ENCODE measurements at places on chromosomes 7 and 10. TPM values are rescaled to one million over a fixed set of nuclear protein-coding genes. Genes with fewer than 3 reads are reported as not detected.
A peak's percentile ranks its signal among the peaks of the same experiment; 100 is the strongest.

- H3K27ac ChIP-seq: no peak overlapping the region
- peaks cover 91% of the 10 kb centered on the region for H3K36me3 ChIP-seq
- no peak overlapping the region for H3K4me3 ChIP-seq
- H3K4me1 ChIP-seq: peaks cover 10% of the 10 kb centered on the region
Observed at GRCh38 chr10:11331046-11331577, 280.3 kb downstream of the USP6NL start.

- H3K36me3 ChIP-seq: no peaks in the 10 kb centered on the region
- H3K27me3 ChIP-seq: no peaks in the 10 kb centered on the region
- no peak overlapping the region for H3K27ac ChIP-seq
- no peak overlapping the region for H3K4me3 ChIP-seq
- no peak for DNase-seq
- H3K4me1 ChIP-seq: peaks cover 11% of the 10 kb centered on the region
Observed at GRCh38 chr10:64039198-64039597, 518.0 kb downstream of the REEP3 start.

Gene OR6B1
- total RNA-seq: not detected

DNA sequence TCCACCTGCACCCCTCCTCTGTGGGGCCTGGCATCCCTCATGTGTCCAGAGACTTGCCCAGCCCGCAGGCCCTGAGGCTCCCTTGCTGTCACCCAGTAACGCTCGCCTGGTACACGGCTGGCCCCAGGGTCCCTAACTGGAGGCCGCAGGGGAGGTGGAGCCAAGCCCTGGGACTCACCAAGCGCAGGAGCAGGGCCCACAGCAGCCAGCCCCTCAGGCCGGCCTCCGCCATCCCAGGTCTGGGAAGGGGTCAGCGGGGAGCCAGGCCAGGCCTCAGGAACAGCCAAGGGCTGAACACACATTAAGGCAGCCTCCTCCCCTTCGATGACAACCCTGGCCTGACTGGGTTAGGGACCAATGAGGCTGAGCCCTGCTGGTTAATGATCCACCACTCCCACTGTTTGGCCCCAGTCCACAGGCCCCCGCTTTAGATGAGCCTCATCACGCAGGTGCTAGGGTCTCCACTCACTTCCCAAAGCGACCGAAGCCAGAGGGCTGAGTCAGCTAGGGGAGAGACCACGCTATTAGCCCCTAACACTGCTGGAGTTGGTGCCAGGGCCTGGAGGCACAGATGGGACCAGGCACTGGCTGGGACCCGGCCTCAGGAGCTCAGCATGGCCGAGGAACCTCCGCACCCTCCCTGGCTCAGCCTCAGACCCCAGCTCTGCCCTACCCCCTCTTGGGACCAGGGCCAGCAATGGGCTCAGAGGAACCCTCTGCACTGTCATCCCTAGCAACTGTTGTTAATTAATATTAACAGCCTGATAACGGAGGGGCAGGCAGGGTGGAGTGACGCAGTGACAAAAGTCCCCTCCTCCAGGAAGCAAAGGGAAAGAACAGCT is at the start of gene NPC1L1:
Gene NPC1L1, minus strand, starts transcription at position 303 of the 842 bp plus-strand sequence. Its CDS starts 71 bp downstream, at position 232.
- no peak within 1 kb of the TSS for H3K4me3 ChIP-seq
- no peaks in the 10 kb centered on the region for H3K27me3 ChIP-seq
- H3K36me3 ChIP-seq: no peaks in the 10 kb centered on the region
- no peak for DNase-seq
- H3K4me1 ChIP-seq: no peaks in the 10 kb centered on the region

DNA sequence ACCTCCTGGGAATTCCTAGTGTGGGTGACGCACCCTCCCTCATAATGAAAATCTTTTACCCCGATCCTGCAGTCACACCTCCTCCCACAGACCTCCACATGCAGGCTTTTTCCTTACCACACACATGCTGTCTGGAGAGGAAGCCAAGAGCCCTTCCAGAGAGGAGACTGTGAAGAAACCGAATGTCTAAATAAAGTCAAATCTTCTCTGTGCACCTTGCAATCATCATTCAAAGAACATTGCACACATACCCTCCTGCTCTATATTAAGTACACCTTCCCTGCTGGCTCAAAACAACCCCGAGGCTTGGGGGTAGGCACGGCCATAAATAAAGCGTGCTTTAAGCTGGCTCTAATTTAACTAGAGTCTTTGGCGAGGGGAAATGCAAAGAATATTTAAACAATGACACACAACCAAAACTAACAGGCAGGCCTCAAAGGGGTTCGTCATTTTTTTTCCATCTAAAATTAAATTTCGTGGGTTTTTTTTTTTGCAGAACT is 34.9 kb downstream of the CALML3 start:
- DNase-seq: no peak
- peaks cover 23% of the 10 kb centered on the region for H3K4me1 ChIP-seq
- H3K36me3 ChIP-seq: no peaks in the 10 kb centered on the region
- no peak overlapping the region for H3K4me3 ChIP-seq
- H3K27me3 ChIP-seq: no peaks in the 10 kb centered on the region
- H3K27ac ChIP-seq: no peak overlapping the region

Gene SND1
- total RNA-seq: 113 TPM

DNA sequence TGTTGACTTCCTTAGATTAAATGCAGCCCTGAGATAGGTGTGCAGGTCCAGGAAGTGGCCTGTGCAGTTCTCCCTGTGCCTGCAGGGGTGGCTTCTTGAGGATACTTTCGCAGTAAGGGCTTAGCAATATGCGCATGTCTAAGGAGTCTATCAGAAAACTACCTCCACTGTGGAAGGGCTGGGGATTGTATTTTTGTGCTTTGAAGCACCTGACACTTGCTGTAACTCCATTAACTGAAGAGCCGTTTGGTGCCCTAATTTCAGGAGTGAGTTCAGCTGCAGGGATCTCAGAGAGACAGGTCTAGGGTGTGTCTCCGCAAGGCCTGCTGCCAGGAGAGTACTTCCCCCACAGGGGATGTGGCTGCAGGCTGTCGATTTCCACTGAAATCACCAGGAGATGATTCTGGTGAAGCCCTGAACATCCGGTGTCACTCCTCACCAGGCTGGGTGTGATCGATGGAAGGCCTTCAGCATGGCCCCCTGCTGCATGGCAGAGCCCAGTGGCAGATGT is 35.5 kb downstream of the IKZF1 start:
- peaks cover 51% of the 10 kb centered on the region for H3K36me3 ChIP-seq
- peak; percentile 87 for DNase-seq
- peak overlapping the region; percentile 3 for H3K4me3 ChIP-seq
- H3K4me1 ChIP-seq: peaks cover 85% of the 10 kb centered on the region
- H3K27ac ChIP-seq: peak overlapping the region; percentile 58
- no peaks in the 10 kb centered on the region for H3K27me3 ChIP-seq

Gene LLCFC1
- total RNA-seq: not detected

DNA sequence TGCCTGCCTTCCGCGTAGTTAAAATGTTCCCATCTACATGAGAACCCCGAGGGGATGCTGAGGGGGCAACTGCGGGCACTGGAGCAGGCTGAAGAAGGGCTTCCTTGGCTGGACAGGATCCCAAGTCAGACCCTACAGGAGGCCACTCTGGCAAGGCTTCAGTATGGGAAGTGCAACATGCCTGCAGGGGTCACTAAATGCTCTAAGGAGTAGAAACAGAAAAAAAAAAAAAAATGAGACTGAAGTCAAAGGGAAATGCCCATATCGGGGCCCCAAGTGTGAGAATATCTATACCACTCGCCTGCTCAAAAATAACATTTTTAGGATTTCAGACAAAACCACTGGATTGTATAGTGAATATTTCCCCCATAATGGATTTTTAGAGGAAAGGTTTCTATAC is 33.5 kb downstream of the FAM204A start:
- H3K27ac ChIP-seq: no peak overlapping the region
- H3K36me3 ChIP-seq: peaks cover 33% of the 10 kb centered on the region
- DNase-seq: no peak
- H3K4me3 ChIP-seq: no peak overlapping the region

Gene HPS1
- total RNA-seq: 49.8 TPM

- H3K4me3 ChIP-seq: no peak overlapping the region
- H3K36me3 ChIP-seq: no peaks in the 10 kb centered on the region
Observed at GRCh38 chr10:49118430-49119074, 3.2 kb upstream of the VSTM4 start.

- peaks cover 24% of the 10 kb centered on the region for H3K36me3 ChIP-seq
- H3K4me1 ChIP-seq: no peaks in the 10 kb centered on the region
- H3K27me3 ChIP-seq: no peaks in the 10 kb centered on the region
- H3K27ac ChIP-seq: no peak overlapping the region
Observed at GRCh38 chr7:44380189-44380830, 54.9 kb upstream of the CAMK2B start.

Gene WNT16
- not detected for total RNA-seq

GRCh38 chr7:126953461-126953860 is 299.3 kb downstream of the GRM8 start:
- H3K4me3 ChIP-seq: no peak overlapping the region
- H3K27ac ChIP-seq: no peak overlapping the region
- DNase-seq: no peak
- no peaks in the 10 kb centered on the region for H3K4me1 ChIP-seq
- H3K27me3 ChIP-seq: no peaks in the 10 kb centered on the region

DNA sequence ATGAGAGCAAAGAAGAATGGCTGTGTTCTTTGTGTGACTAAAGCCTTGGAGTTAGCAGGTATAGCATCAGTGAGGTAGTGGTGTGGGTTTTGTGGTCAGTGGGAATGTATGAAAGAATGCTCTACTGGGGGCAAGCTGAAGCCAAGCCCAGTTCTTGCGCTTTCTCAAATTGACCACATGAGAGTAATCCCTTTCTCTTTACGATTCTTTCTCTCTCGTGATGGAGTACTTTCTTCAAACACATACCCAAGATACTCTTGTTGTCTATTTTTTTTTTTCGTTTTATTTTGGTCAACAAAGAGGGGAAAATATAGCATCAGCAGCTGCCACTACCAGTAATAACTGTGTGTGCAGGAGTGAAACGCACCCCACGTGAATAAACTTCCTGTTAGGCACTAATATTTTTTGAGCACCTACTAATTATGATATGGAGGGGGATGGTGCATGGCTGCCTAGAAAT is 8.4 kb upstream of the PANK1 start:
- H3K4me3 ChIP-seq: no peak overlapping the region
- no peaks in the 10 kb centered on the region for H3K36me3 ChIP-seq
- DNase-seq: no peak
- no peaks in the 10 kb centered on the region for H3K4me1 ChIP-seq
- H3K27ac ChIP-seq: no peak overlapping the region

GRCh38 chr7:75957021-75957736 is 37.2 kb downstream of the TMEM120A start:
- no peaks in the 10 kb centered on the region for H3K27me3 ChIP-seq
- no peak for DNase-seq
- peaks cover 35% of the 10 kb centered on the region for H3K36me3 ChIP-seq

Gene PPP1R3C
- total RNA-seq: not detected

- no peaks in the 10 kb centered on the region for H3K36me3 ChIP-seq
- H3K27me3 ChIP-seq: no peaks in the 10 kb centered on the region
- H3K27ac ChIP-seq: no peak overlapping the region
- peaks cover 3% of the 10 kb centered on the region for H3K4me1 ChIP-seq
- no peak overlapping the region for H3K4me3 ChIP-seq
Observed at GRCh38 chr7:140495514-140496097, 16.3 kb upstream of the MKRN1 start.

Gene PAPOLB
- not detected for total RNA-seq

Gene LRRC18
- not detected for total RNA-seq

Gene PILRA
- total RNA-seq: 4.6 TPM

- H3K4me1 ChIP-seq: no peaks in the 10 kb centered on the region
- no peak overlapping the region for H3K4me3 ChIP-seq
- H3K27ac ChIP-seq: no peak overlapping the region
- peaks cover 2% of the 10 kb centered on the region for H3K27me3 ChIP-seq
- no peaks in the 10 kb centered on the region for H3K36me3 ChIP-seq
Observed at GRCh38 chr10:71307469-71308085, 11.5 kb upstream of the SLC29A3 start.

Gene ZNF503
- 0.47 TPM for total RNA-seq

Gene INMT
- 0.36 TPM for total RNA-seq

- H3K36me3 ChIP-seq: no peaks in the 10 kb centered on the region
- H3K4me3 ChIP-seq: no peak overlapping the region
- no peak for DNase-seq
- no peak overlapping the region for H3K27ac ChIP-seq
- no peaks in the 10 kb centered on the region for H3K4me1 ChIP-seq
- H3K27me3 ChIP-seq: no peaks in the 10 kb centered on the region
Observed at GRCh38 chr7:51592842-51593599, 276.4 kb upstream of the COBL start.

DNA sequence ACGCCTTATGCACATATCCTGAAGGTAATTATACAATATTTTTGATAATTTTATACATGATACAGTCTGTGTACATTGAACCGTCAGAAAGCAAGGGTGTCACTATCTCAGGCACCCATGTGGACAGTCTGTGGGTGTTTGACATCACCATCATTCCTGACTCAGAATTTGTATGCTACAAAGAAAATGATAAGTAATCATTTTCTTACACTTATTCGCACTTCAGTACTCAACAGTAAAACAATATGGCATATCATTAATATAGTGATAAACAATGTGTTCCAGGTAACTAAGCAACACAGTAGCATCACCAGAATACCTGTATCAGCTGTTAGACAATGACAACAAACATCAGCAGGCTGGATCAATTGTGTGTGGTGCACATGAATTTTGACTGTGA is 17.9 kb downstream of the HECW1 start:
- no peaks in the 10 kb centered on the region for H3K36me3 ChIP-seq
- H3K27me3 ChIP-seq: peaks cover 2% of the 10 kb centered on the region
- no peak for DNase-seq

DNA sequence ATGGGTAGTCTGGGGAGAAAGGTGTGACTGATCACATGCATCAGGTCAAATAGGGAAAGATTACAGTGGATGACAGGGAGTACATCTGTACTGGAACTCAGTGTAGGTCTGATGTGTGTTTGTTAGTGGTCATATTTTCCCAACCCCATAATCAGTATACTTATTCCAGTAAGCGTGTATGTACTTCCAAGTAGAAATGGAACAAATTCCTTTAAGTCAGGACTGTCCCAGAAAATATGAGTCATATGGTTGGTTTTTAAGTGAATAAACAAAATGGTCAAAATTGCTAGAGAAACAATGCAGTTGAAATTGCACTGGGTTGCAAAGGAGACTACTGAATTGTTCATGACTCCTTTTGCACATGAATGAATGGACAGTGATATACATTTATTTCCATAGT is 118.8 kb upstream of the MYO3A start:
- no peaks in the 10 kb centered on the region for H3K27me3 ChIP-seq
- no peak overlapping the region for H3K4me3 ChIP-seq
- H3K4me1 ChIP-seq: no peaks in the 10 kb centered on the region
- no peak for DNase-seq
- H3K27ac ChIP-seq: no peak overlapping the region

GRCh38 chr7:22361795-22362194 is 4.8 kb upstream of the RAPGEF5 start:
- no peaks in the 10 kb centered on the region for H3K4me1 ChIP-seq
- H3K27me3 ChIP-seq: peaks cover 7% of the 10 kb centered on the region
- no peak overlapping the region for H3K27ac ChIP-seq
- H3K4me3 ChIP-seq: no peak overlapping the region
- DNase-seq: no peak
- no peaks in the 10 kb centered on the region for H3K36me3 ChIP-seq

Gene ARMC10
- 6.9 TPM for total RNA-seq

Gene SLC18A3
- total RNA-seq: not detected

- DNase-seq: no peak
- H3K36me3 ChIP-seq: no peaks in the 10 kb centered on the region
- peaks cover 94% of the 10 kb centered on the region for H3K4me1 ChIP-seq
- H3K27ac ChIP-seq: peak overlapping the region; percentile 93
- no peaks in the 10 kb centered on the region for H3K27me3 ChIP-seq
Observed at GRCh38 chr10:33137356-33138005, 179.5 kb upstream of the ITGB1 start.

- H3K27ac ChIP-seq: no peak overlapping the region
- no peaks in the 10 kb centered on the region for H3K36me3 ChIP-seq
- DNase-seq: peak; percentile 1
- H3K4me1 ChIP-seq: peaks cover 21% of the 10 kb centered on the region
Observed at GRCh38 chr7:24227603-24228359, 56.2 kb upstream of the NPY start.

Gene CALHM2
- 3.1 TPM for total RNA-seq
